ENCODE measurements at places on chromosomes 6 and 20.

DNA sequence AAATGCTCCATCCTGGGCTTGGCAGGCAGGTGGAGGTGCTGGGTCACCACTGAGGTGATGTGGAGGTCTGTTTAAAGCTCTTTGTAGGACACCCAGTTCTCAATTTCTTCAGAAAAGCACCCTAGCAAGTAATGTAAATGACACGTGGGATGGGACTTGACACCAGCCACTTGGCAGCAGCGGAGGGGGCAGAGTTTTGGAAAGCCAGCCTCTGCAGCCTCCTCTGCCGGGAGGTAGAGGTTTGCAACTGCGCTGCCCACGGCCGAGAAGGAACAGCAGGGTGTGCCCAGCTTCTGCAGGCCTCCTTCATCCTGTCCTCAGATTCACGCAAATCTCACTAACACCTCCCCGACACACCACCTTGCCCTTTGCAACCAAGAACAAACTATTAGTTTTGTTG lies 77.3 kb downstream of the RAMACL start:
- no peak for DNase-seq

DNA sequence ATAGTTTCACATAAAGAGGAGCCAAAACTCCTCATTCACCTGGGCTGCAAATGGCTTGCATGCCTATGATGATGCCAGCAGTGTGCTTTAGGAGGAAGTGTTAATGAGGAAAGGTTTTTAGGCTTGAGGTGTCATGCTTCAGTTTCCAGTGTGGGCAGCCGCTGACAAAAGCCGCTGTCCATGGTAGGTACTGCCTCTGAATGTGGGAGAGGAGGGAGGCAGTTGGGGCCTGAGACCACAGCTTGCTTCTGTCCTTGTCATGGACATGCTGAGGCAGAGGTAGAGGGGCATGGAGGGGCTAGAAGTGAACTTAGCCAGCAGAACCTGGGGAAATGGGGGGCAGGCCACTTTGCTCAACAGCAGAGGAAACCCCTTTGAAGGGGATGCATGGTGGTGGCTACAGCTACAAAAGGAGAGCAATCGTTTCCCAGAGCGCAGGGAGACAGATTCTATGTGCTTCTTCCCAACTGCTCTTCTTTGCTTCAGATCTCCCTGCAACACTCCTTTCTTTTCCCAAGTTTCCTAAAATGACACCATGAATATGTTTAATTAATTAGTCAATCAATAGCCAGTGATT lies 372.1 kb upstream of the CNR1 start:
- DNase-seq, result peak; percentile 74

- DNase-seq, result no peak
These were observed 204.7 kb downstream of the ESR1 start for GRCh38 chr6:152012227-152012626.

GRCh38 chr20:61937146-61937962 lies 128.3 kb downstream of the TAF4 start:
- no peak for DNase-seq

DNA sequence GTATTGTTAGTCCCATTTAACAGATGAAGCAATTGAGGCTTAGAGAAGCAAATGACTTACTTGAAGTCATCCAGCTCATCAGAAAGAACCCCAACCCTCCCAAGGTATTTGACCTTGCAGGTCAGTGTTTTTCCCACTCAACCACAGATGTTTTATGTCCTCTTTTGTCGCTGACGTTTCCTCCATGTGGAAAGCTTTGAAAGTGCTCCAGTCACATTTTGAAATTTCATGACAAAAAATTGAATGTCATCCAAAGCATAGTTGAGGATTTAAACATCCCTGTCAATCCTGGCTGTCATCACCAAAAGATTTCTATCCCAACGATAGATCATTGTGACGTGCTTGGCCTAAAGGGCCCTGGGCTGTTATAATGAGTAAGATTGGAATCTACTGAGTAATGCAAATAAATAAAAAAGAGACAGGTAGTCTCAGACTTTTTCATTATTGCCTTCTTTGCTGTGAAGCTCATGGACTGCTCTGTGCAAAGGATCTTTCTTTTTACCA lies 102.7 kb downstream of the TSHZ2 start:
- no peak for DNase-seq

- peak; percentile 90 for DNase-seq
These were observed 230.9 kb downstream of the SYNDIG1 start for GRCh38 chr20:24700166-24700860.

DNA sequence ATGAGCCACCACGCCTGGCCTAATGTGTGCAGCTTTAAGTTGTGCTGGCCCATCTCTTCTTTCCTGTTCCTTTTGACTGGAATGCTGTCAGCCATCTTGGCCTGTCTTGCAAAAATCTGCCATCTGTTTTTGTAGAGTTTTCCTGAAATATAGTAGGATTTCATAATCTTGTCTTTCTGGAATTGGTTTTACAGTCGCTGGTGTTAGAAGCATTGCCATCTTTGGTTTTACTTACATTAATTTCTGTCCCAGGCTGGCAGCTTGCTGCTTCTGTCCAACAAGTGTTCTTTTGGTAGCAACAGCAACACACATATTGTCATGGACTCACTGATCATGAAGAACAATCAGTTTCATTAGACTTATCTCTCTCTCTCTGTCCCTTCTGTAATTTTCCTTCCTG lies 29.1 kb upstream of the TULP1 start:
- no peak for DNase-seq

- no peak for DNase-seq
These were observed 38.5 kb downstream of the TSPYL4 start for GRCh38 chr6:116215414-116215813.

DNA sequence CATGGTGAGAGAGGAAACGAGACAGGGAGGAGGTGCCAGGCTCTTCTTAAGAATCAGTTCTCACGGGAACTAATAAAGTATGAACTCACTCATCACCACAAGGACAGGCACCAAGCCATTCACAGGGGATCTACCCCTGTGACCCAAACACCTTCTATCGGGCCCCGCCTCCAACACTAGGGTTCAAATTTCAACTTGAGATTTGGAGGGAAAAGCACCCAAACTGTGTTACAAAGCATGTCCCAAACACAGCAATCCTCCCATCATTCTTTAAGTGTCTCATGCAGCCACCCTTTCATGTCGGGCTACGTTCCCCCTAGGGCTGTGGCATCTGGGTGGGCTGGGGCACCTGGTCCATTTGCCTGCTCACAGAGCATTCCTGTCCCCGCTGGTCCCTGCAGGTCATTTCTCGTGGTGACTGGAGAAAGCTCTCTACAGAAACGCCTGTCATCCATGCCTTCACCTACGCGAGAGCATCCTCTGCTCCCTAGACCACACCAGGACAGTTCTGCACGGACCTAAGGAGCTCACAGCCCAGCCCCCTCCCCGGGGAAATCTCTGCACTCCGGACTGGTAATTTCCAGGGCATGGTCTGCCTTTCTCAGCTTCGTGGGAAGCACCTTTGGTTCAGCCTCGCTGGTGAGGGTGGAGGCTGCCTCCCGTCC lies 79.6 kb downstream of the TTLL2 start:
- DNase-seq, result peak; percentile 79

DNA sequence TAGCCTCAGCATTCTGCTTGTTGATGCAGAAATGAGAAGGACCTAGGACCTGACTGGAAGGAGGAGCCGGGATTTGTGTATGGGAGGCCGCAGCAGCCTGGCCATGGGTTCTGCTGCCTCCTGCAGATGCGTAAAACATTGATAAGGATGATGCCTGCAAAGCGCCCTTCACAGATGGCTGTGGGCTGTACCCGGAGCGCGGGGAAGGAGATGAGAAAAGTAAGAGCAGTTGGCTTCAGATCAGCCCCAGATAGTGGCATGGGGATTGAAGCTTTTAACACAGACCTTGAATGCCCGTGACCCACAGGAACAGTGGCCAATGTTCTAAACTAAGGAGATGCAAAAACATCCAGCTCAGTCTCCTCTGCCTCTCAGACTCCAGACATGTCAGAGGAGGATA lies 136.4 kb upstream of the KCNG1 start:
- no peak for DNase-seq

- DNase-seq, result no peak
These were observed 60.3 kb downstream of the VTA1 start for GRCh38 chr6:142207265-142207877.

- no peak for DNase-seq
These were observed 43.2 kb upstream of the PKIB start for GRCh38 chr6:122567034-122567433.

GRCh38 chr6:107154801-107155160 lies 39.5 kb upstream of the BEND3 start:
- DNase-seq, result no peak

- DNase-seq, result no peak
These were observed 151.2 kb downstream of the UNC5CL start for GRCh38 chr6:40887792-40888340.

DNA sequence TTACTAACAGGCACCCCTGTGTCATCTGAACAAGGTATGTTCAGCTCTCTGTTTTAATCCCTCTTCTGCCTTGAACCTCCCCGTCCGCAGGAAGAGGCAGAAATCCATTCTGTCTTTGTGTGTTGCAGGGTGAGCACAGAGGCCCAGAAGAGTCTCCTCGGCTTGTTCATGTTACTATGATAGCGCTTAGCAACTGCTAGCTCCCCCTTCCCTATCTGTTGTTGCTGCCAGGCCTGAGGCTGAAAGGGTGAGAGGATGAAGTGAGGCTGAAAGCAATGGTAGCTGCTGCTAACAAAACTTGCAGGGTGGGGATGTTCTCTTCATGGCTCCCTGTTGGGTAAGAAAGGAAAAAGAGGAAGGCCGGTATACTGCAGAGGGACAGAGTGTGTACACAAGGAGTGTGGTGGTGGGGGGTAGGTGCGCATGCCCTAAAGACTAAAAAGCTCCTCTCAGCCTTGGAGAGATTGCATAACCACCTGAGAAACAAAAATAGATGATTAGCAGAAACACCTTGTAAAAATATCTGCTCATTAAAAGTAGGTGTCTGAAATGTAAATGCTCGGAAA lies 55.2 kb upstream of the CITED2 start:
- no peak for DNase-seq

DNA sequence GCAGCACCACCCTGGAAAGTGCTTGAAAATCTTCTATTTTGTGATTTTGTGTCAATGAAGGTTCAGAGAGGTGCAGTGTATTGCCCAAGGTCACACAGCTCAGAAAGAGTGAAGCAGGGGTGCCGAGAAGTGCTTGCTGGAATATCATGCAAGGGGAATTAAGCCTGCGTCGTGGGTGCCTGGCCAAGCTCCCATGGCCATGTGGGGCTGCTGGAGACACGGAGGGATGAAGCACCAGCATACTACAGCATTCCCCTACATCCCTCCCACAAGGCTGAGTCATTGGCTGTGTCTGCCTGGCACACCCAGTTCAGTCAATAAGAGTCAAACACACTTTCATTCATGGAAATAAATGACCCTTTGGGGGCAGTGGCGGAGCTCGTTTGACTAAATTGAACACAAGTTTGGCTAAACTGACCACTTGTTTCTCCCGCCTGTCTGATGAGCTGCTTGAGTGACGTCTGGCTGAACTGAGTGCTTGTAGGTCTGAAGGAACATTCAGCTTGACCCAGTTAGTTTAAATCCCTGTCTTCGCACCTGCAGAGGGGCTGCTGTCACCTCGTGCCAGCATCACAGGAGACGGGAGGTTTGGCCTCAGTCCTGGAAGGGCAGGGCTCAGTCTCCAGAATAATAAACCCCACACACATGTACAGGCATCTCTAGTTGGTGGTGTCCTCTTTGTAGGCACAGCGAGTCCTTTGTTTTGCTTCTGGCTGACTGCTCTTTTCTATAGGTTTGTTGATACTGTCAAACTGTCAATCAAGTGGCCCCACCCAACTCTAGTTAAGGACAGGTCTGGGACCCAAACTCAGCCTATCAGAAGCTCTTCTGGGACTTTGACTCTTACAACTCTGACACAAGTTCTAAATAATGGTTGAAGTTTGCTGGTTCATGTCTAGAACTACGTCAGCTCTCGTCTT lies 8.4 kb upstream of the TGM2 start:
- DNase-seq, result no peak

DNA sequence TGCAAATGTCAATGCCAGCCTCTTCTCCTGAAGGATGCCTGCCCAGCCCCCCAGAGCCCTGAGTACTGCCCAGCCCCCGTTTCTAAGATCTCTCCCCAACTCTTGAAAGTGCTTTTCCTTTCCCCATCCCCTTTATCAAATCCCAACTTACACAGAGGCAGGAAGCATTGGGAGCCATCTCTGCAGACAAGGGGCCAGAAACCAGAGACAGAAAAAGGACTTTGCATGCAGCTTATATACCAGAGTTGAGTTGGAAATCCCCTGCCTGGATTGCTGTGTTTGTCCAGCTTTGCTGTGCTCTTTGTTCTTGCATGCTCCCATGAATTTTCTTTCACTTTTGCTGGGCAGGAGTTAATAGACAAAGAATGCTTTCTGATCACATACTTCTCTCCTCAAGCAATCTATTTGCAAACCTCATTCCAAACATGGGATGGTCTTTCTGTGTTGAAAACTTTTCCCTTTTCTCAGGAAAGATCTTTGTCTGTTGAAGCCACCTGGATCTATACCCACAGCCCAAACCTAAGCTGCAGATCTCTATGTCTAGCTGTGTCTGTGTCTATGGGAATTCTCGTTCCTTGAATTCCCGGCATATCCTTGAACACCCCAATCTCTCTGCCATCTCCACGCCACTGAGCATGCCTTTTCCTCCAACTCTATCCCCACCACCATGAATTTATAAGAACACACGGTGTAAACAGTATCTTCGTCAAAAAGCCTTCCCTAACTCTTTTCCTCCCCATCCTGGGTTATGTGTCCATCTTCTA lies at the start of gene UBD:
Gene UBD (minus strand): TSS at position 209 of the 764 bp plus-strand sequence. CDS start 31 bp downstream, at position 178.
- no peak for DNase-seq

DNA sequence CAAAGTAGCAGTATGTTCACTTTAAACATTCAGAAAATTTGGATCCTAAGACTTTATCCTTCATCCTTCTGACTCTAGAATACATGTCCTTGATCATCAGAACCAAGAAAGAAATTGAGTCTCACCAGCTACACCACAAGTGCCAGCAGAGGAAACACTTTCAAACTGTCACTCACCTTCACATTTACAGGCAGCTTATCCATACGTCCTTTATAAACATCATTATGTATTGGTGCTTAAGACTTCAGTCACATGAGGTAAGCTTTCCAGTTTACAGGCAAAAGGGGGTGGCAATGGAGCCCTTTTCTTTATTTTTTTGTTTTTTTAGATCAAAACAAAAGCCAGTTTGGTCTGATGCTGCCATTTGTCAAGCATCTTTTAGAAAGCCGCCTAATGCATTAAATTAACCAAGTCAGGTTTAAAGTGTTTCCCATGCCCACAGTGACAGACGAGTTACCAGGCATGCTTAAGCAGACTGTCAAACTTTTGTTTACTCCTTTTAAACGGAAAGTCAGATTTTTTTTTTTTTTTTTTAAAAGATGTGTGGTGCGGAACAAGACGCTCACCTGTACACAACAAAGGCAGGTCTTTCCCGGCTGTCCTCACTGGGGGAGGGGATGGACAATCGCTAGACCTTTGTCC lies 952 bp upstream of the BRPF3 start:
- no peak for DNase-seq

- DNase-seq, result no peak
These were observed 126.2 kb downstream of the IMPG1 start for GRCh38 chr6:75946146-75946831.

- DNase-seq, result no peak
These were observed 80.2 kb downstream of the SYNJ2 start for GRCh38 chr6:158061709-158062461.

DNA sequence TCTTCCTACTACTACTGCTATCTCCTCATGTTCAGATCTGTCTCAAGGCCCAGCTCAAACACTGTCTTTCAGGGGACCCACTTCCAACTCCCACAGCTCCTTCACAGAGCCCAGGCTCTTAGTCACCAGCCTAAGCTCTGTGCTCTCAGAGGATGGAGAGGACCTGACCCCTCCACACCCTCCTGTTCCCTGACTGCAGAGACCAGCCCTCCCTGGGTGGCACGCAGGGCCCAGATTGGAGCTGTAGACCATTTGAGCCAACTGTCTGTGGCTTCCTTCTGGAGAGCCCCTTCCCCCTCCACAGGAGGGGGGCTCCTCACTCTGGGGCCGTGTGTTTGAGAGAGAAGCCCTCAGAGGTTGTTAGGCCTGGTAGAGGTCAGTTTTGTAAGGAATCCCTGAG lies 9.8 kb downstream of the SNPH start:
- DNase-seq, result no peak

All from vagina (tissue), 2 donors.